NCI-H524 treated with DMSO at 0.1 percent for 48 hours (cell line): ENCODE measurements at places on chromosomes 3 and 15.

- peak; percentile 10 for DNase-seq
These were observed 15.1 kb downstream of the PLSCR5 start for GRCh38 chr3:146589899-146590508.

DNA sequence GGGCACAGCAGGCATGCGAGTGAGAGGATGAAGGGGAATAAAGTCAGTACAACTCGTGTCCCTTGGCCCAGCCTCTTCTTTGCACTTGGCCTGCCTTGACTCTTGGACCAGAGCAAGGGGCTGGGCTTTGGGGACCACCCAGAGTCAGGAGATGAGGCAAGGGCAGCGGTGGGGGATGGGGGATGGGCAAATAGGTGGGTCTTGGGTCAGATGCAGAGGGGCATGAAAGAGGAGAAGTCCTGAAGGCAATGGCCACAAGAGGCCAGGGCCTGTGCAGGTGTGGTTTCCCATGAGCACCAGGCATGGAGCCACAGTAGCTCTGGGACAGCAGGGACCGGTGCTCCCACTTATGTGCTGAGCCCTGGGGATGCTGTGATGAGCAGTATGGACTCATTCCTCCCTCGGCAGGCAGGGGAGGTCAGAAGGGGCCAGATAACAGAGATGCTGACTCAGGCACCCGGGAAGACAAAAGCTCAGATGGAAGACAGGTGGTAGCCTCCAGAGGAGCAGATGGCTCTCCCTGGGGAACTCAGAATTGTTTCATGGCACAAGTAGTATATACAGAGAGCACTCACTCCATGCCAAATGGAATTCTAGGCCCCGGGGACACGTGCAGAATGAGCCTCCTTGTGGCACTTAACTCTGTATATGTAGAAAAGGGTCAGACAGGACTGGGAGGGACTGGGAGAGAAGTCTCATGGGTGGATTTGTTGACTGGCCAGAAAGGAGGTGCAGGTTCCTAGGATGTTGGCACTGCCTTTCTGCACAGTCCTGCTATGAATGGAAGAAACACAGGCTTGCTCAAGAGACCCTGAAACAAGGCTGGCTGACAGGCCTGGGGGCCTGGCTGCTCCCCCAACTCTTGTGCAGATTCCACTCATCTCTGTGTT, 14.3 kb downstream of the ZBTB47 start:
- peak; percentile 92 for DNase-seq

- no peak for DNase-seq
These were observed 25.0 kb downstream of the DNAH1 start for GRCh38 chr3:52341123-52341522.

DNA sequence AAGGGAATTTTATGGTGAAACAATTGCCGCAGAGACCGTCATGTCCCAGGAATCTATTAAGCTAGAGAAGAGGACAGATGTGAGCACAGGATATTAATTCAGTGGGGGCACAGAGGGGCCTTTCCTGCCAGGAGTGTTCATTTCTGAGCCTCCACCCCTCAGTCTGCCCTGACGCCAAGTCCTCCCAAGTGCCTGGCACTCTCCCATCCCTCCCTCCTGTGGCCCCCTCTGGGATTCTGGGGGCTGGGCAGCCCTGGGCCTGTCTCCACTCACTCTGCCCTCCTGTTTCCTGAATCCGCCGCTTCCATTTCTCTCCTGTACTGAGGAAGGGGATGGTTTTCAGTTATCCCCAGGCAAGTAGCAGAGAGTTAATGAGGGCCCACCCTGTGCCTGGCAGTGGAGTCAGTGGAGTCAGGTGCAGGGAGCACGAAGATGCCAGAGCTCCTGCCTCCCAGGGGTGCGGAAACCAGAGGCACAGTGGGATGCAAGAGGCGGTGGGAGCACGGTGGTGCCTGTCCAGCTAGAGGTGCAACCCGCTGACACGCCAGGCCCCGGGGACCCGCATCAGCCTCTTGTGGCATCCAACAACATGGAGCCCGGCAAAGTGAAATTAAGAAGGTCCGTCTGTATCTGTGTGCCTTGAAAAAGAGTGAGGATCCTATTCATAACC, 212.5 kb downstream of the XXYLT1 start:
- no peak for DNase-seq

- DNase-seq, result no peak
These were observed 35.4 kb downstream of the SAXO2 start for GRCh38 chr15:82298032-82298431.

- DNase-seq, result no peak
These were observed 6.6 kb upstream of the ATP10A start for GRCh38 chr15:25869701-25870100.

DNA sequence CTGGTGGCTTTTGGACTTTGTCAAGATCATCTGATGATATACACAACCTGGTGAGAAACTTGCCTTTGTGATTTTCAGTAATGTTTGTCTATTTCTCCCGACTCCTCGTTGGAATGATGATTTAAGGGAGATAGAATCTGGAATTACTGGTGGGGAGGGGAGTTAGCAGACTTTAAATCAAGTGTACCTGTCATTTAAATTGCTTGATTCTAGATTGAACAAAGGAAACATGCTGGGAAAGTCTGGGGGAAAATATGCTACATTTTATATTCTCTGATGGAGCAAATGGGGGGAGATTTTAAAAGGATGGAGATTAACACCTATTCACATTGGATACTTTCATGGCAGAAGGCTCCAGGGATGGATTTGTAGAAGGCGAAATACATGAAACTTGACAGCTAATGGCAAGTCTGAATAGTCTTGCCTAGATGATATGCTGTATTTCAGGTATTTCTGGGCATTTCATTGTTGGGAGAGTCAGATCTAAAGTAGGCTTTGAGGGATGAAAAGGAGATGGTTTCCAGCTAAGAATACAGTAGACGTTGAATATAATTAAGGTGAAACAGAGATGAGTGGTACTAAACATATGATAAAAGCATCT, 189.1 kb upstream of the PDZRN3 start:
- no peak for DNase-seq

DNA sequence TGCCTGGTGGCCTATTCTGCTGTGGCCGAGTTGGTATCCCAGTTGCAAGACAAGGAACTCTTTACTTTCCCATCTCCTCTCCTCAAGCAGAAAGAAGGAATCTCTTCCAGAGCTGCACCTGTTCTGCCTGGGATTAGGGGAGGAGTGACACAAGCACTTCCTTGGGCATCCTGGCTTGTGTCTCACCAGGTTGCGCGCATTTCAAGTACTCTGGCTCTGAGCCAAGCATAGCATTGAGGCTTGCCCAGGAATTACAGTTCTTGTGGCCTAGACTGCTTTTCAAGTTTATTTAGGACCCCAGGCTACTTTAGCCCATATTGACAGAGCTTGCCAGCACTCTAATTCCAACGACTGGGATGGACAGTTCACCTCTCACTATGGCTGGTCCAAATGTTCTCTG, 150.5 kb downstream of the RSRC1 start:
- DNase-seq, result peak; percentile 79

- DNase-seq, result no peak
These were observed 53.0 kb upstream of the STXBP5L start for GRCh38 chr3:120854908-120855526.
